Kidney tubule cell (primary cell): ENCODE measurements at places on chromosomes 6 and 20.

GRCh38 chr6:28867086-28867409 lies 56.7 kb downstream of the TRIM27 start:
- no peak for DNase-seq

- no peak for DNase-seq
These were observed 1.8 kb upstream of the SPO11 start for GRCh38 chr20:57327820-57328219.

GRCh38 chr20:63005862-63006539 lies 763 bp downstream of the BHLHE23 start:
- DNase-seq: no peak

GRCh38 chr20:32010101-32010500 lies at the start of gene CCM2L:
CCM2L (plus strand) TSS chr20:32010438; CDS start chr20:32010455, 17 bp downstream.
- DNase-seq: no peak

GRCh38 chr6:72683797-72684196 lies 61.9 kb downstream of the KCNQ5 start:
- no peak for DNase-seq

GRCh38 chr6:43870660-43871061 lies 100.7 kb downstream of the VEGFA start:
- DNase-seq: no peak

DNA sequence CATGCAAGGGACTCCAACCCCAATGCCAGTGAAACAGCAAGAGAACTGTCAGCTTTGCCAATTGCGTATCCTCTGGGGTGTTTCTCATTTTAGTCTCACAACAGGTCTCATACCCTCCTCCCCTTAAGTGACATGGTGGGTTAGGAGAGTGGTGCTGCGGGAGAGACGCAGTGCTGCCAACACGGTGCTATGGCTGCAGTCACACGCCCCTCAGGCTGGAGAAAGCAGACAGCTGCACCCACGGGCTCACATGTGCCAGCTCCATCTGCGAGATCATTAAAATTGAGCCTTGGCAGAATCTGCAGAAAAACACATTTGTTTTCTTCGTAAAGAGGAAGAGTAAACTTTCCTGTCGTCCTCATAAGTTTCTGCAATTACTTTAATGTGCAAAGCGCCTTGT lies 114.7 kb downstream of the ANKRD60 start:
- DNase-seq: no peak

DNA sequence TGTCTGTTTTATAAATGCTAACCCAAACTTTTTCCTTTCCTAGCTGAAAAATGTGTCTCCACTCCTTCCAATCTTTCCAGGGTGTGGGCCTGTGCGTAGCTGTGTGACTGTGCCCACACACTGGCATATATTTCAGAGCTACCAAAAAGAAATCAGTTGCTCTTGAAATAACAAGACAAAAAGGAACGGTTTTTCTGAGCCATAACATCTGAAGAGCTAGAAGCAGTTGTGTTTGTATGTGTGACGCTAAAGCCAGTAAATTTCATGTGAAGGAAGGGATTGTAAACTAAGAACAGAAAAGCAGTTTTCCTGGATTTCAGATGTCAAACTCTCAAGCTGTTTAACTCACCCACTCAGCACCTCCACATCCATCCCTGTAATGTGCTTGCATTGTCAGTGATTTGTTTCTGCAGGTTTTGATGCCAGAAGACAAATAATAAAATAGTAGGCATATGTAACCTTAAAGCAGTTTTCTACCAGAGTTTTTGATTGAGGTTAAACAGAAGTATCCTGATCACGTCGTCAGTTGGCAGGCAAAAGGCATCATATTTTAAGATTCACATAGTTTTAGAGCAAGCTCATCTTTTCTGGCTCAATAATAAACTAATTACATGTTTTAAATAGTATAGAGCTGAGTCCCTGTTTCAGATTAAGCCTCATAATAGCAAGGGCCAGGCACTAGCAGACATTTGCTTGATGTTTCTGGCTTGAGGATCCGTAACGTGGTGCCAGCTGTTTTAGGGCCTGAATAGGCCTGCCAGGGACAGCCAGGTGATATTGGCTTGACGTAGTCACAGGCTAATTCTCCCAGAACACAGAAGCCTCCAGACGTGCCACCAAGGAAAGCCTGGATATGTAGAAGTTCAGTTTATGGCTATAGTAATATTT lies 90.9 kb downstream of the FOXO3 start:
- DNase-seq: peak; percentile 65

- DNase-seq: no peak
These were observed 2.7 kb downstream of the PTK6 start for GRCh38 chr20:63534427-63534830.

DNA sequence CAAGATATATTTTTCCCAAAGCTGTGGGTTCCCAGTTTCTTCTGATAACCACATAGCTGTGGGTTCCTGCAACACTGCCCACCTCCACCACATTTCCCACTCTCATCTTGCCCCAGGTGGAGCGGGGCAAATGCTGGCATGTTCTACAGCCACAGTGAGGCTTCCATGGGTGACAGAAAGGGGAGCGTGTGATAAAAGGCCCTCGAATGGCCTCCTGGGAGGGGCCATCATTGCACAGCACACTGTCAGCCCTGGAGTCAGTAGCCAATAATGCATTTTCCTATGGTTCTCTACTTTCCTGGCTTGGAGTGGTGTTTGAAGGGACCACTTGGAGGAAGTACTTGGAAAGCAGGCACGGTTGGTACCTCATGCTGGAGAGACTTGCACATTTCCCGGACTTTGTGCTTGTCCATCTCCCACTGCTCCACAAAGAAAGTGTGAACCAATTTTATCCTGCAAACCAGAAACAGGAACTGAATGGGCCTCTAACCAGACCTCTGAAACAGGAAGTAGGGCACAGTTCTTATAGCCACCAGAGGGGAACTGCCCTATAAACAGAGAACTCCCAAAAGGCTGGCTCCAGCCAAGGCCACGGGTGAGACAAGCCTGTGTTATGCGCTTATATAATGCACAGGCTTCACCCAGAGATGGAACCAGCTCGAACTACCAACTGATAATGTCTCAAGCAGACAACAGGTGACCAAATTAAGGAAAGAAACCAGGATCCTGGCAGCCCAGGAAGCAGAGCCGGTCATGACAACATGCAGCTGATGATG lies 8.6 kb downstream of the MAP3K5 start:
- DNase-seq: peak; percentile 41

DNA sequence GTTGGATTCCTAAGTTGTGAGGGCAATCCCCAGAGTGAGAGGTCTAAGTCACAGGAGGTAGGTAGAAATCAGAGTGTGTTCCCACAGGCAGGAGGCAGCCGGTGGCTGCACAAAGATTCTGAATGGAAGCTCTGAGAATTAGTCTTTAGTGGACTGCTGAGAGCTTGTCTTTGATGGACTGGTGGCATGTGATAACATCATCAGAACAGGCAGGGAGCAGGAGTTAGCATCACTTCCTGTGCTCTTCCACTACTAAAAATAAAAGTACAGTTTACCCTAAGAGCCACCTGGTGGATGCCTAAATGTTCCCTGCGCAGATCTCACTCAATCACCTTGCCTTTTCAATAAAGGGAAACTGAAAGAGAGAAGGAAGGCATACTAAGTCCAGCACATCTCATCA lies 294.6 kb upstream of the POU3F2 start:
- peak; percentile 4 for DNase-seq

DNA sequence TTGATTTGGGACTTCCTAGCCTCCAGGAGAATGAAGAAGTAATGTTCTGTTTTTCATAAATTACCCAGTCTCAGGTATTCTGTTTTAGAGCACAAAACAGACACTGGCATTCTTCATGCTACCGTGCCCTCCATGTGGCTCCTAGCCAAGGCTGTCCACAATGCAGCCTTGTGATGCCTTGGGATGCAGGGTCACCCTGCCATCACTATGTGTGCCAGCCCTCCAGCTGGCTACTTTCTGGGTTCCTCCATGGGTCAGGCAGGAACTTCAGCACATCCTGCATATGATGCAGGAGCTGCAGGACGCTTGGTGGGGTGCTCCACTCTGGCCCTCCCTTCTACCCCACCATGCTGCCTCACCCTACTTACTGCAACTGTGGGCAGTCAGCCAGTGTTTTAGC lies 38.0 kb upstream of the FAM50B start:
- no peak for DNase-seq

- DNase-seq: no peak
These were observed 48.9 kb upstream of the ARMC2 start for GRCh38 chr6:108799354-108799717.

DNA sequence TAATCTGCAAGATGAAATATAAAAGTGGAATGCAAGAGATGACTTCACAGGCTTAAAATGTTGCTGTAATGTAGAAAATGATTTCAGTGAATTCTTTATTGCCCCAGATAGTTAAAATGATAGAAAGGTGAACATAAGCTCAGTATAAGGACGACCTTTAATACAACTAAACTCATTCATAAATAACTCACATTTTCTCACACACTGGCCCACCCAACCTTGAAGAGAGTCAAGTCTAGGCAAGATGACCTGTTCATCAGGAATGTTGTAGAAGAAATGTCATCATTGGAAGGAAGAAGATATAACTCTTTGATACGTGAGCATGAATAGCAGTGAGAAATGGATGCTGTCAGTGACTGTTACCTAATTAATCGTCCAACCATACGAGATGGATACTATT lies 111.1 kb upstream of the SASH1 start:
- peak; percentile 95 for DNase-seq

- DNase-seq: no peak
These were observed 31.9 kb upstream of the FAM83D start for GRCh38 chr20:38894091-38894847.

GRCh38 chr6:116217069-116217468 lies 36.8 kb downstream of the TSPYL4 start:
- DNase-seq: peak; percentile 44

DNA sequence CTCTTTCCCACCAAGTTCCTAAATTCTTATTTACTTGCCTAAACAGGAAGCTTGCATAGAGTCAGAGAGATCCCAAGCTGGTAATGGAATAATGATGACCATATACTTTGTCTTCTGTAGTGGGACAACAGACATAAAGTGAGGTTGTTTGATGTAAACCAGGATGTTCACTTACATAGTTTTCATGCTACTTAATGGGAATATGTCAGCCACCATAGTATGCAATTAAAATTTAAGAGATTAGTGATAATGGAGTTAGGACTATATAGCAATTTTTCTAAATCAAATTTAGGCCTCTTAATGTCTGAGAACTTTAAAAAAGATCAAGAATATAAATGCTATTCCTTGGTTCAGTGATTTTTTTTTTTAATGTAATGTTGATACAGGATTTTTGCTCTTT lies 180.6 kb downstream of the BCKDHB start:
- DNase-seq: no peak

GRCh38 chr6:38067263-38067980 lies 247.9 kb downstream of the ZFAND3 start:
- DNase-seq: no peak

DNA sequence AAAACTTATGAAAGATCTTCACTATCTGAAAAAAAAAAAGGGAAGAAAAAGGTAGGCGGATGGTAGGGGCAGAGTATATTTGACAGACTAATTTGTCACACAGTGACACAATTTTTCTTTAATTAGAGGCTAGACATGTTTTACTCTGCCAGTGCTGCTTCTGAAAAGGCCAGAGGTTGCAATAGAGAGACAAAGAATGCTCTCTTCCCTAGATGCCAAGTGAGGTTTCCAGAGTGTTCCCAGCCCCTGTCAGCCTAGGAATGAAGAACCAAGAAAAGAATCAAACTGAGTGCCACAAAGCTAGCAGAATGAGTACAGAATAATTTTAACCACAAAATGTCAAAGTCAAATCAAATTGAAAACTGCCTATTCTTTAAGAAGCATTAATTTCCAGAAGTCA lies 13.0 kb downstream of the PNISR start:
- no peak for DNase-seq

DNA sequence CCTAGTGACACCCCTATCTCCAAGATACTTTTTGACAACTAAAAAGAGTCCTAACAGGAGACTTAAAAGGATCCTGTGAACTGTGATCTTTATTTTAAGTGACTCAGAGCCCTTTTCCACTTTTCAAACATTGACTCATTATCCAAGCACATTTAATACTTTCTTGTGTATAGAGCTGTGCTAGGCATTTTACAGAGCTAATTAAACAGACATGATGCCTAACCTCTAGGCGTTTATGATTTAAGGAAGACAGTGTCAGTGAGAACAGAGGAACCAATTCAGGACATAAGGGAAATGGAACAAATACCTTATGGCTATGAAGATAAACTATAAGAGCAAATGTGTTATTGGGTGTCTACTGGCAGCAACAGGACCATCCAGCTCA lies 282.6 kb downstream of the TPBG start:
- peak; percentile 12 for DNase-seq

DNA sequence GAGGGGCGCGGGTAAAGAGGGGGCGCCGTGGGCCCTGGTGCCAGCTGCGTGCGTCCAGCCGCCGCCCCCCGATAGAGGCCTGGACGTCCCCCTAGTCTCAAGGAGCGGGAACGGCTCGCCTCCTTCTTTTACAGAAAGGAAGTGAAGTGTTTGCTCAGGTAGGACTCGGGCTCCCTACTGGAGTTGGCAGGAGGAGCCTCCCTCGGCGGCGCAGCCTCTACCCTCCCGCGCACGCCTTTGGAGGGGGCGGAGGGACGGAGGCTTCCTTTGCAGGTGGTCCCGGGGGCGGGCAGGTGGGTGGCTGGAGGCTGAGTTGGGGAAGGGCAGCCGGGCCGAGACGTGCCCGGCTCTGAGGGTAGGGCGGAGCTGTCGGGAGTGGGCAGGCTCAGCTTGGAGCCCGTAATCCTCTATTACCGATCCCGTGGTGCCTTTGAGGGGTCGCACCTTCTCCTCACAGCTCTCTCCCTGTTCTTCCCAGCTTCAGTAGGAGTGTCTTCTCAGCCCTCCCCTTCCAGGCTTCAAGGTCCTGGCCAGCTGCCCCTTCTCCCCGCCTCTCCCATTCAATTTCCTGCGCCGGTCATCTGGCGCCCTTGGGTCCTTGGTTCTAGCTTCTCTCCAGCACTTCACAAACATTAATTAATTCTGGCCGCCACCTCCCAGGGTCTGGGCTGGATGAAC lies 728 bp downstream of the ITPR3 start:
- DNase-seq: peak; percentile 62

DNA sequence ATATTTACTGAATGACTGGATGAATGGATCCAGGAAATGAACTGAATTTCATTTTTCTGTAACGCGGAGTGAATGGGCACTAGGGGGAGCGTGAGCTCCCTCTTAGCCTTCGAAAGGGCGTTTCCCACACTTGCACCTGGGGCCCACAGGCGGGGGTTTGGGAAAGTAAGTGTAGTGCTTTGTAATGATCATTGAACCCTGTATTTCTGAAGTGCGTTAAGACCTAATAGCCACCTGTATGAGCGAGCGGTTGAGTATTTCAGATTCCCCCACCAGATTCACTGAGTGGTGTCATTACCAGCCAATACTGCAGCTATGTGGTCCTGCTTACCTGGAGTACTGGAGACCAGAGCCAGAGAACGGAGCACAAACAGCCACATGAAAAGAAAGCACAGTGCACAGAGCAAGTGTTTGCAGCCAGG lies 10.5 kb downstream of the SYTL3 start:
- peak; percentile 63 for DNase-seq

DNA sequence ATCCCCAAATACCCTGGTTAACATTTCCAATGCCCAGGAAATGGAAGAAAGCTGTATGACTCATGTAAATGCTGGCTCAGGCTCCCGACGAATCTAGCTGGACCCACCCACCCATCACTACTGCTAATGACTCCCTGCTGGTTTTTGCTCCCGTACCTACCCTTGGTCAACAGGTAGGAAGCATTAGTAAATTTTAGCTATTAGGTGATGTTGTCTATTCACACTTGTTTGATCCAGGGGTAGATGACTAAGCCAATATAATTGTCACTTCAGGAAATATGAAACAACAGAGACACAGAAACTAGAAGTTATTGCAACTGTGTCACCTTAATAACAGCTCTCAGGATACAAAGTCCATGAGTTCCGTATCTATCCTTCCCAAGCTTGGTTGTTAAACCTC lies 94.4 kb upstream of the BEND6 start:
- DNase-seq: peak; percentile 56
